Posterior cingulate gyrus (tissue), 11 donors: ENCODE measurements at places on chromosomes 3 and 15.

GRCh38 chr3:122074621-122075265, 19.6 kb downstream of the CD86 start:
- no peak for DNase-seq

DNA sequence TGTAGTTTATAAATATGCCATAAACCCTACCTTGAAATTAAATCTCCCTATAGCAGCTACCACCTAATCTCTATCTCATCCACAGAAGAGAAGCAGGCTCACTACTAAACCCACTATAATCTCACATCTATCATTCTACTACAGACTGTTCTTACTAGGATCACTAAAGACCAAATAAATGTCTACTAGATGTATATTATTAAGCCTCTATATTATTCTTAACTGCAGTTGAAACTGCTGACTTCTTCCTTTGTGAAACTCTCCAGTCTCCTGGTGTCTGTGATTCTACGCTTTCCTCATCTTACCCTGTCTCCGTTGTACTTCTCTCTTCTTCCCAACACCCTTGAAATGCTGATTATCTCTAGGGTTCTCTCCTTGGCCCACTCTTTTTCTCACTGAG, 1154.0 kb downstream of the IGSF11 start:
- no peak for DNase-seq

GRCh38 chr15:55741833-55742497, 987 bp downstream of the PRTG start:
- DNase-seq, result no peak

GRCh38 chr15:100783291-100783690, 96.3 kb upstream of the ALDH1A3 start:
- DNase-seq, result peak; percentile 69

- no peak for DNase-seq
Observed at GRCh38 chr3:101066711-101067129, 73.5 kb upstream of the ABI3BP start.

DNA sequence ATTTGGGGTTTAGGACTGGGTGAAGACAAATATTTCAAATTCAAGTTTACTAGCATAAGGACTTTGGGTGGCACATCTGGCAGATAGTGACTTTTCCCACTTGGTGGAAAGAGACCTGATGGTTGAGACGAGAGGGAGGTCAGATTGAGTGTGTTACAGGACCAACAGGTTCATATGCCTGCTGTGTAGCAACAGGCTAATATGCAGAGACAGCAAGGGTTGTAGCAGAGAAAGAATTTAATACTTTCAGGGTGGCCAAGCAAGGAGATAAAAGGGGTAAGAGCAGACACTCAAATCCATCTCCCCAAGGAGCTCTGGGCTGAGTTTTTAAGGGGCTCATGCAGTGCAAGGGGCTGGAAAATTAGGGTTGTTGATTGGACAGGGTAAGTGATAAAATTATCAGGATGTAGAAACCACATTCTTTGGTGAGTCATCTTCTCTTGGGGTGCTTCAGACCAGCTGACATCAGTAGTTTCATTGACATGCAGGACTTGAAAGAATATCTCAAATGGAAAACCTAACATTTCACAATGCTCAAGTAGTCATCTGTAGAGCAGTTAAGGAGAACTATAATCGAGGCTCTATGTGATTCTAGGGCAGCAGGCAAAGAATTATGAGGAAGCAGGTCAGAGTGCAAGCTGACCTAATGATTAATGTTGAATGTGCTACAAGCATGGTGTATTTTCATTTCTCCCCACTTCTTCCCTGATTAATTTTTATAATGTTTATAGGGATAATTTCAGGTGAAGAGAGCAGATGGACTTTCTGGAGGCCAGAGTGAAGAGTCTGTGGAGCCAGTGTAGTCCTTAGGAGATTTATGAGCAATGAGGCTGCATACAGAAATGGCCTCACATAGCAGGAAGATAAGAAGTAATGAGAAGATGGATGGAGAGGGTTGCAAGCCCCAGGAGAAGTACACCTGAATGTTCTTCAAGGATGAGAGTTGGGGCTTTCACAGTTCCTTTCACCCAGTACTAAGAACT, 13.7 kb downstream of the FOXB1 start:
- no peak for DNase-seq

GRCh38 chr3:90136456-90137191, 1029.2 kb downstream of the EPHA3 start:
- DNase-seq, result no peak

- no peak for DNase-seq
Observed at GRCh38 chr3:106740116-106740515, 637.1 kb upstream of the CCDC54 start.

DNA sequence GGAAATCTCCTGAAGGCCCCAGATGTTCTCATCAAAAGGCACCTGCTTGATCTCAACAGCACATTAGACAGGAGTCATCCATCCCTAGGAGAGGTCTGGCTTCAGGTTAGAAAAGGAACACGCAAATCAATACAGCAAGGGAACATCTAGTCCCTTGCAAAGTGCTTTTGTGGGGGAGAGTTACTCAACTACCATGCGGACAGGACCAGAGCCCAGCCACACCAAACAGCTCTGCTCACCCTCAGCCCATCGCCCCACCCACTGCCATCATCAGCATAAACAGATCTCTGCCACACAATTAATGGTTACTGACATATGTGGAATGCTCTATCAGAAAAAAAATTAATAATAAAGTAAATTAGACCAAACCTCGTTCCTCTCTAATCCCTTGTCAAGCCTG, 85.6 kb downstream of the MYLK start:
- no peak for DNase-seq

GRCh38 chr3:12273045-12273695, 15.7 kb upstream of the PPARG start:
- no peak for DNase-seq

DNA sequence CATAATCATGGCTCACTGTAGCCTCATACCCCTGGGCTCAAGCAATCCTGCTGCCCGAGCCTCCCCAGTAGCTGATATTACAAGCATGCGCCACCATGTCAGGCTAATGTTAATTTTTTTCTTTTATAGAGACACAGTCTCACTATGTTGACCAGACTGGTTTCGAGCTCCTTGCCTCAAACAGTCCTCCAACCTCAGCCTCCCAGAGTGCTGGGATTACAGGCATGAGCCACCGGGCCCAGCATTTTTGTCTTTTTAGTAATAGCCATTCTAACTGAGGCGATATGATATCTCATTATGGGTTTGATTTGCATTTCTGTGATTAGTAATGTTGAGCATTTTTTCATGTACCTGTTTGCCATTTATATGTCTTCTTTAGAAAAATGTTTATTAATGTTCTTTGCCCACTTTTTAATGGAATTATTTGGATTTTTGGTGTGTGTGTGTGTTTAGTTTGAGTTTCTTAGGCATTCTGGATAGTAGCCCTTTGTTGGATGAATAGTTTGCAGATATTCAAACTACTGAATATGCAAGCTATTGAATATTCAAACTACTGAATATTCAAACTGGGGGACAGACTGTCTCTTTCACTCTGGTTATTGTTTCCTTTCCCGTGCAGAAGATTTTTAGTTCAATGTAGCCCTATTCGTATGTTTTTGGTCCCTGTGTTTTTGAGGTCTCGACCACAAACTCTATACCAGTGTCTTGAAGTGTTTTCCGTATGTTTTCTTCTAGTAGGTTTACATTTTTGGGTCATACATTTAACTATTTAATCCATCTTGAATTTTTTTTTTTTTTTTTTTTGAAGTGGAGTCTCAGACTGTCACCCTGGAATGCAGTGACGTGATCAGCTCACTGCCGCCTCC, 39.2 kb downstream of the CCDC66 start:
- no peak for DNase-seq

DNA sequence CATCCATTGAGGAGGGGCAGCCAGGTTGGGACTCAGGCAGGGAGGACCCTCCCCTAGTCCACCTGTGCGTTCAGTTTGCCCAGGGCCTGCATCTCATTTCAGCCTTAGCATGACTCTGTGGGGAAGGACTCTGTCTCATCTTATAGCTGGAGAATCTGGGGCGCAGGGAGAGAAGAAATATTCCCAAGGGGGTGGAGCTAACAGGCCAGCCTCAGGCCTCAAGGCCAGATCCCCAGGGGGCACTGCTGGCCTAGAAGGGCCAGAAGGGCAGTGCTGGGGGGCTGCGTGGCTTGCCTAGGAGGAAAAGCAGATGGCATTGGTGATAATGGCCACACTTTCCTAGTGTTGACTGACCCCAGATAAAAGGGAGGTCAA, 10.9 kb downstream of the AMOTL2 start:
- DNase-seq, result no peak

GRCh38 chr15:98904544-98904943, 103.0 kb downstream of the PGPEP1L start:
- no peak for DNase-seq

- no peak for DNase-seq
Observed at GRCh38 chr3:151156618-151157216, 46.3 kb downstream of the GPR171 start.

DNA sequence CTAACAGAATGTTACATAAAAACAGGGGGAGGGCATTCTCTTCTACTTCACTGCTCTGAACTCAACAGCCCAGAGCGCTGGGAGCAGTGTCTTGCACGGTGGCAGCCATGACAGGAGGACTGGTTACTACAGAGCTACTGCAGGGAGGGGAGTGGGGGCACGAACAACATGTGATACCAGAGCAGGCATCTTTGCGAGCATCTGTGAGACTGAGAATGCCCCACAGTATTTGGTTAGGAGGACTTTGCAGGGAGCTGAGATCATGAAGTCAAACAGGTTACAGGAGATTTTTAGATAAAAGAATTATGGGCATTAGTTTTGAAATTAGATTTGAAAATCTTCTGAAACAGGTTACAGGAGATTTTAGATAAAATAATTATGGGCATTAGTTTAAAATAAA, 58.8 kb upstream of the GOLGA8B start:
- DNase-seq, result no peak

DNA sequence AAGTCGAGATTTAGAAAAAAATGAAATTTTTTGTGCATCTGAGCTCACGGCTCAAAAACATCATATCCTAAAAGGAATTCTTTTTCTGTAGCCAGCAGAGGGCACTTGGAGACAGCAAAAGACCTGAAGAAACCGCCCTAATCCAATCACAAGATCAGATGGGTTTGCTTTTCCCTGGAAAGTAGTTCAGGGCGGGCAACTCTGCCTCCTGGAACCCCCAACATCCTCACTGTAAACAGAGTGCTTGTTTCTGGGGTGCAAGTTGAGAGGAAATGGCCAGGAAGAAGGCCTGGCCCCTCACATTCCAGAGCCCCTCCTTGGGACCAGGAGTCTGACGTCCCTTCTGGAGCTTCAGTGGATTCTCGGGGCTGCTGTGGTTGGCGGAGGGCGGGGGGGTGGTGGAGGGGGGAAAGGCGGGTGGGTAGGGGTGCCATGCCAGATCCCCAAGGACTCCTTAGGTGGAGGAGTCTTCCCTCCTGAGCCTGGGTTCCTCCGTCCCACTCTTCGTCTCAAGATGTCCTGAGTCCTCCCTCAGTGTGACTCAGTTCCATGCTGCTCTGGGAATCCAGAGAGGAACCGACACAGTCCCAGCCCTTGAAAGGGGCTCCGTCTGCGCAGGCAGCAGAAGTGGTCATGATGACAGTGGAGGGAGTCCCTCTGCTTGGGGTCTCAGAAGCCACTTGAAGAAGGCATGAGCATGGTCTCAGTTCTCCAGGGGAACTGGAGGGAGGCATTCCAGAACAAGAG, 35.9 kb downstream of the CCK start:
- no peak for DNase-seq

DNA sequence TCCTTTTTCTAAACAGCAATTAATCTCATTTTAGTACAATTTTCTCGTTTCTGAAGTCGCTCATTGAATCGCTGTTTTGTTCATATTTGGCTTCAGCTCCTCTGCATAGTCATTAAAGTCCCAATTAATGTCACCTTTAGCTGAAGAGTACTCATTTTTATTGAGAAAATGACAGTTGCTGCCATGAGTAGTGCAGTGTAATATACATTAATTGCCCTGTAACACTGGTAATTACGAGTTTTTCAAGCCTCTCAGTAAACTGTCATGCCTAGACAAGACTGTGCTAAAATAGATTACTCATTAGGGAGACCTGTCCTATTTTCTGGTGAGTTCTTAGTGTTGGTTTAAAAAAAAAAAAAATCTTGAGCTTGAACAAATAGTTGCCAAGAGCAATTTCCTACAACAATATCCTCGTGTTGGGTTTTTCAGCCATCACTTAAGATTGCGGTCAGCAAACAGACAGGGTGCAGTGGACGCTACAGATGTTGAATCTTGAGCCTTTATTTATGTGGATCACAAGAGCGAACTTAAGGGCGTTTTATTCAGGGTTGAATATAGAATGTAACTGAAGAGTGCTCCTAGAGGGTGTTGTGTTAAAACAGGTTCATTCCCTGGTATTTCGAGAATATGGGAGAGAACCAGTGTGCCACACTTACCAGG, 176.0 kb downstream of the CDIN1 start:
- DNase-seq, result no peak

GRCh38 chr3:88918841-88919240, 188.6 kb upstream of the EPHA3 start:
- DNase-seq, result no peak

DNA sequence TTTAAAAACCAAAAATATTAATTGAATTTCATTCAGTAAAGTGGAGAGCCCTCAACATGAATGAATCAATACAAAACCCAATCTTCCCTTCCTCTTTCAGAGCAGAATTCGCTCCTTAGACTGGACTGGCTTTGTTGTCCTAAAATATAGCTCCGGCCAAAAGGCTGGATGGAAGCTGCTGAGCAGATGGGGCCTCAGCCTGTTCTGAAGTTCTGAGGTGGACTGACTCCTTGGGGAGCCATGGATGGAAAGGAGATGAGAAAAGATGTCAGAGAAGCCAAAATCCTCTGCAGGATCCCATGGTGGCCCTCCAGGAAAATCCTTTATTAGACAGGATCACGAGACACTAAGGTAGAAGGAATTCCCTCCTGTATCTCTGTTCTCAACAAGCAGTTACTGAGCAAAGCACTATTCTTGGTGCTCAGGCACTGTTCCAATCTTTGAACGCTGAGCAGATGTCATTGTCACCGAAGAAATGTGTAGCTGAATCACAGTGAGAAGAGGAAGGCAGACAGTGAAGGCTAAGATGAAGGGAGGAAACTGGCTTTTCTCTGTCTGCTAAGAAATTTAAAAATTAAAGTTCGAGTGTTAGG, 122.0 kb downstream of the SEMA6D start:
- no peak for DNase-seq

DNA sequence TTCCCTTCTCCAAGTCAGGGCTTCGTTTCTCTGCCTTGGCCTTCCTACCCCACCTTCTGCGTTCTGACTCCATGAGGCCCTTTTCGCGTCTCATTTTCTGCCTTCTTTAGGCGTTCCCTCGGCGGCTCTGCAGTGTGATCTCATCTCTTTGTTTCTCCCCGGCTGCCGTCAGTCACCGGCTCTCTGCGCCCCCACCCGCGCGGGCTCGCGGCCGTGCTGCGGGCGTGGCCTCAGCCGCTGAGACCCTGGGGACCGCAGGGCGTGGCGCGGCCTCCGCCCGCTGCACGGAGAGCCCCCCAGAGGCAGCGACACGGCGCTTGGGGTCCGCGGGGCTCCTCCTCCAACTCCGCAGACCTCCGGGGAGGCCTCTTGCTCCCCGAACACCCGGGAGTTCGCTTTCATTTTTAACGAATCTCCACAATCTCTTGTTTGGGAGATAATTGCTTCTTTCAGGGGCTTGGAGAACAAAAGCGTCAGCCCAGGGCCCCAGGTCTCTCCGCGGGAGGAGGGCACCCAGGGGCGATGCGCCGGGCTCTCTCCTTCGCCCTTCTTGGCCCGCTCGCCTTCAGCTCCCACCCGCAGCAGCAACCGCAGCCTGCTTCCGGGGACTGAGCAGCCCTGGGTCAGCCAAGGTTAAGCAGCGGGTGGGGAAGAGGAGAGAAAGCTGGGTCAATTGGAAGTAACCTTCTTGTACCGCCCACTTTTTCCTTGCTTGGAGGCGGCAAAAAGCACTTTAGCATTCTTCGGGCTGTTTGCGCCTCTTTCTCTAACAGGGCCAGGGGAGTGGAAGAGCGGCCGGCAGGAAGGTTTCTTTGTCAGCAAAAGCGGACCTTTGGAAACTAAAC, 35.2 kb downstream of the GAP43 start:
- DNase-seq, result peak; percentile 49
